ENCODE measurements at places on chromosomes 4 and X.

- DNase-seq, result no peak
Measured at GRCh38 chrX:136850441-136851175, 29.9 kb downstream of the RBMX start.

DNA sequence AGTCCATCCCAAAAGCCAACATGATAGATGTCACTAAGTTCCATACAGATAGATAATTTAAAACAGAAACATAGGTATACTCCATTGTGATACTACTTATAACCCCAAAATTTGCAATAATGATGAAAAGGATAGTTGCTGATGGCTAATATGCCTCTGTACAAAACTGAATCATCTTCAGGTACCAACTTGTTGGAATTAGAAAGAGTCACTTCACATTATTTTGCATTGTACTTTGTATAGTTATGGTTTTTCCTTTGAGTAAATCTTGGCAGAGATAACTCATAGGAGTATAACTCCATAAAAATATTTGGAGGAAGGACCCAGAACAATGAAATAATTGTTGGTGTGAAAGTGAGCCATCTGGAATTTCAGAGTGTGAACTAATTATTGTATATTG, 17.6 kb downstream of the GIMD1 start:
- no peak for DNase-seq

- DNase-seq, result no peak
Measured at GRCh38 chr4:139015948-139016471, 429 bp downstream of the NOCT start.

GRCh38 chr4:67568820-67569219, 10.3 kb downstream of the STAP1 start:
- DNase-seq, result no peak

GRCh38 chrX:32893751-32894150, 317.6 kb downstream of the DMD start:
- DNase-seq, result no peak

DNA sequence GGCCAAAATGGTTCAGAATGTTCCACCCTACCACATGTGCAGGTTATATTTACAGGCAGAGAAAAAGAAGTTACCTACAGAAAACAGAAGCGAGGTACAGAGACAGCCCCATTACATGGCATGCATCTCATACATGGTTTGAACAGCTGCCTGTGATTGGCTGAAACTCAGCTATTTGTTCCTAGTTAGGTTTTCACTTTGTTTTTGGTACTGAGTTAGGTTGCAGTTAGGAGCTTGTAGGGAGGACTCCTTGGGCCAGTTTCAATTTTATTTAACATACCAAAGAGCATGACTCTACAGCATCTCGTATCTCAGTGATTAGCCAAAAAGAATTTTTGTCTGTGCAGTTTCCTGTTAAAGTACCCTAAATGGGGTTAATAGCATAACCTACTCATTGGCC, 392.0 kb downstream of the MAPK10 start:
- no peak for DNase-seq

GRCh38 chrX:13087322-13088155, 43.1 kb upstream of the FAM9C start:
- DNase-seq, result no peak

DNA sequence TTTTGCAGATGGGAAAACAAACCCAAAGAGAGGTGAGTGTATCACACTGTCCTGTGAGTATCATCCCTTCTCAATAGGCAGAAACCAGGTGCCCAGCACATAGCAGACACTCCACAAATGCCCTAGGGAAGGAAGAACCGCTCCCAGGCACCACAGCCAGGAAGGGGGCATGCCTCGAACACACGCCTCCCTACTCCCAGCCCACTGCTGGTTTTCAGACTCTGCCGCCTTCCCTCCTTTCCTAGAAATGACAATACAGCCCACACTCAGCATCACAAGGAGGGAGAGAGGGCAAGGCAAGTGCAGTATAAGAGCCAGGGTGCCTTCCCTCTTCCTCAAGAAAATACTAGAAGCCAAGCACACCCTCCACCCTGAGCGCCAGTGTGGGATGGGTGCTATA, 16.2 kb downstream of the JAKMIP1 start:
- no peak for DNase-seq

GRCh38 chr4:113636877-113637276, 124.7 kb downstream of the CAMK2D start:
- peak; percentile 19 for DNase-seq

- no peak for DNase-seq
Measured at GRCh38 chr4:139801895-139802294, 136.3 kb downstream of the MGST2 start.

DNA sequence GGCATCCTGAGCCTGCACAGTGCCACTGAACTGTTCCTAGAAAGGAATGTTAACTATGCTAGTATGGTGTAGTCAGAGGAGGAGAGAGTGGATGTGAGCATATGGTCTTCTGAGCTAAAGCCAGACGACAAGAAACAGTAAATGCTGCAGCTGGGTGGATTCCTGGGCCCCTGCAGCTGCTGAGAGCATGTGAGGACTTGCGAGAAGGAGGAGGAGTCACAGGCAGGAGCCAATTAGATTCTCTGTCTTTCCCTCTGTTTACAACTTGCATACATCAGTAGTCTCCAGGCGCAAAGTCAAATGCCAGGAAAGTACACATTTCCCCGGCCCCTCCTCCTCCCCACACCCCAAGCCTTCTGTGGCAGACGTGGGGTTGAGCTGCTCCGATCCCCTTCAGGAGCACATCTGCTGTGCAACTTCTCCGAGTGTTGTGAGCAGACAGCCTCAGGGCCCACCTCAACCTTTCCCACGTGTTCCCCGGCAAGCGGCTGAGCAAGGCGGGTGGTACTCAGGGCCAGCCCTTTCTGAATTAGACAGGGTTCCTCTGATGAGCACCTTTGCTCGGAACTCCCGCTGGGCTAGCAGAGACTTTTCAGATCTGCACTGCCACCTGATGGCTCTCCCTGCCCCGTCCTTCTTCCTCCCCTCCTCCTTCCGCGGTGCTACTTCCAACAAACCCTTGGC, 108.7 kb upstream of the ATP6AP2 start:
- DNase-seq, result no peak

DNA sequence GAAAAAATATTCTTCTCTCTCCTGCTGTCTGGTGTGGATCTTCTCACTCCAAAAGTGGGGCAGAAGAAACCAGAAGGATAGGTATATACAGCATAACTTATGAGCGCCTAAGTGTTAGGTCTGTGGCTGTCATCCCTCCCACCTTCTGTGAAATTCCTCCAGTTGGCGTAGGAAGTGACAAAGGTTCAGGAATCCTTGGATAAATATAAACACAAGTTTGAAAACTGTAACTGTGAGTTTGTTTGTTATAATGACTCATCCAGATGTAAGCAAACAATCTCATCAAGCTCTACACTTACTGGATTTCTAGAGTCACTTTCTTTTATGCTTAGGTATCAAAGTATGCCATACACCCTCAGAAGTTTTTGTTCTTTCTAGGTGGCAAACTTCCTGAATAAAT, 405.2 kb downstream of the FAT4 start:
- no peak for DNase-seq
